NCI-H748 treated with DMSO at 0.1 percent for 48 hours (cell line): ENCODE measurements at places on chromosomes 3 and 15.

DNA sequence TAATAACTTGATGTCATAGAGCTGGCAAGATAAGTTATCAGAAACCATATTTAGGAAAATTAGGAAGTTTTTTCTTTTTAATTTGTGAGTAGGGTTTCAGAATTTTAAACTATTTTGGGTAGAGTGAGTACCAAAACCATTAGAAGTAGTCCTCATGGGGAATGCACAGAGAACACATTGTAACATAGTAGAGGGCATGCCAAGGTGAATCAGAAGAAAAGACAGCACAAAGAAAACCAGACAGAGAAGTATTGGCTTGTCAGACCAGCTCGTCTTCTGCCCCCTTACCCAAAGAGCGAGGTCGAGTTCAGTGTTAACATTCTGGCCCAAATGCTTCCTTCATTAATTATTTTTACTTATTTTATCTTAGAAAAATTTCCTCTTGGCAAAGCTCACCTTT is 121.3 kb upstream of the SAMMSON start:
- DNase-seq: no peak

DNA sequence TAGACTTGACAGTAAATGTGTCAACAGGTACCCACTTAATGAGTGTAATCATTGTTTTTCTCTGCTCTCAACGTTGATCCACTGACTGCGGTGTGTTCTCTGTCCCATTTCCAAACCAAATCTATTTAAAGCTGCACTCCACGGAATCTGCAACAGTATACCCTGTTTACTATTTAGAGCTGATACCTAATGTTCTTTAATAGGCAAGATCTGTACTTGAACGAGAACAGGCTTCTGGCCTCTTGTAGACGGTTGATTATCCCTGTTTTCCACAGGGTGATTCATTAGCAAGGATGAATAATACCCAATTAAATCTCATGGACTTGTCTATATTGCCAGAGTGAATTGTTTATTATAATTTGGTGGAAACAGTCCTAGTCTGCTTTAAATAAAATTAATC is 189.9 kb downstream of the LPP start:
- no peak for DNase-seq

DNA sequence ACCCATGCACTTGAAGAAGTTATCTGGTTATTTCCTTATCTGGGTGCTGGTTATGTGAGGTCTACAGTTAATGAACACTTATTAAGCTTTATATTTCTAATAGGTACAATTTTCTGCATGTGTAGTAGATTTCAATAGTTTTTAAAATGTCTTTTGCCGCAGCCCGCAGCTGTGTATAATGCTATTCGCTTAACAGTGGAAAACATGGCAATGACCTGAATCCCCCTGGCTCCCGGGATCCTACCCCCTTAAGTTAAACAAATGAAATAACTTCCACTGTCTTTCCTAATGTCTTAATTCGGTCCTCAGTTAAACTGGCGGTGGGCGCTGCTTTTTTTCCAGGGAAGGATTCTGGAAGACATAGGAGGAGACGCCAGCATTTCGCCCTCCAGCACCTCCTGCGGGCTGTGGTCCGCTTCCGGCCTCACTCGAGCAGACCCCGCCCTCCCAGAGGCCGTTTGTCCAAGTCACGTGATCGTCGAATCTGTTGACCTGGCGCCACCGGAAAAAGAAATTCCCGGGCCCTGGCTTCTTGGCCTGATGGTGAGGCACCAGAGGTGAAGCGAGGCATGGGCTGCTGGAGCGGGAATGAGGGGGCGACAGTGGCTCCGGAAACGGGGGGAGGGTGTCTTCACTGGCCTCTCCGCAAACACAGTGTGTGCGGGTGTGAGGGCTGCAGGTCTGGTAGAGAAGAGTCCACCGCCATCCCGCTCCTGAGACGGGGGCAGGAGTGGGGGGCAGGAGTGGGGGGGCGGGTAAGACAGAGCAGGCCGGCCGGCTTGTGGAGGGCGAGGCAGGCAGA is 45.6 kb upstream of the CSPG4 start:
- peak; percentile 67 for DNase-seq

DNA sequence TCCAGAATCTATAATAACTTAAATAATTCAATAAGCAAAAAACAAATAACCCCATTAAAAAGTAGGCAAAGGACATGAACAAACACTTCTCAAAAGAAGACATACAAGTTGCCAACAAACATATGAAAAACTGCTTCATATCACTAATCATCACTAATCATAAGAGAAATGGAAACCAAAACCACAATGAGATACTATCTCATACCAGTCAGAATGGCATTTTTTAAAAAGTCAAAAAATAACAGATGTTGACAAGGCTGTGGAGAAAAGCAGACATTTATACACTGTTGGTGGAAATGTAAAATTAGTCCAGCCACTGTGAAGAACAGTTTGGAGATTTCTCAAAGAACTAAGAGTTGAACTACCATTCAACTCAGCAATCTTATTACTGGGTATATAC is 19.5 kb upstream of the ZMAT3 start:
- DNase-seq: no peak

DNA sequence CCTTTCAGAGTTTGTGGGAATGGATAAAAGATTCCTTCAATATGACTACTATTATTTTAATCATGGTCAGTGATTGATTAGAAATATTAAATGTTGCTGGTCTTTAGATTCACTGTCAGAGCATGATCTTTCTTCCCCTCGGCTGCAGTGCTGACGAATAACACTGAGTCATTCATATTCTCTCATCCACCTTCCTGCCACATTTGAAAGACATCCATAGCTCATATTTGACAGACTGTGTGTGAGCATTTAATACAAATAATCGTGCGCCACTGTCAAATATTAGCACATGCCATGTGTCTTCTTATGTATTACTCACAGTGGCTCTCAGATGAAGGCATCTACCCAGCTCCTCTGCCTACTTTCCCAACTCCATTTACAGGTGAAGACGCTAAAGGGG is 476.5 kb upstream of the TPRG1 start:
- no peak for DNase-seq

DNA sequence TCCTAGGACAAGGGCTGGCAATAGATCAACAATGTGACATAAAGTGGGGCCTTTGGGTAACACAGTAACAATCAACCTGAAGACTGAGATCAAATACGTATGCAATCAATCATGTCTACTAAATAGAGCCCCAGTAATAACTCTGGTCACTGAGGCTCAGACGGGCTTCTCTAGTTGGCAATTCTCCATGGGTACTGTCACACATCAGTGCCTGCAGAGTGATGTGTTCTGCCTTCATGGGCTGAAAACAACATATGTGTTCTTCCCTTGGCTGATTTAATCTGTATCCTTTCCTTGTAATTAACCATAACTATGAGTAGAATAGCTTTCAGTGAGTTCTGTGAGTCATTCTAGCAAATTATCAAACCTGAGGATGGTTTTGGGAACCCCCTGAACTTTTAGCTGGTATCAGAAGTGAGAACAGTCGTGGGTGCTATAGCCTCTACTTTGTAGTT is 113.6 kb downstream of the TMCO5A start:
- no peak for DNase-seq

GRCh38 chr3:181561139-181562031 is 150.3 kb upstream of the SOX2 start:
- DNase-seq: peak; percentile 53

DNA sequence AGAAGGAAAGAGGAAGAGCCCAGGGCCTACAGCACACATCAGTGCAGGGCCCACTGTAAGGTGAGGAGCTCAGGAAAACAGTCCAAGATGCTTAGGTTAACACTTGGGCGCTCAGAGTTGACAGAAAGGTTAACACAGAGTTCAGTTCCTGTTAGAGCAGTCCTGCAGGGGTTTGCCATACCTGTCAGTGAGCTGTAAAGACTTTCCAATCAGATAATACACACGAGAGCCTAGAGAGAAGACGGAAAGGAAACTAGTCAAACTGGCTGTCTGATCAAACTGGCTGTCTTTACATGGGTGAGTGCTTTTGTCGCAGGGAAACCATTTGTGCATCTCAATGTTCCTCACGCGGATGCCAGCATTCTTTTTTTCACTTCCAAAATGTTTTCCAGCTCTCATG is 61.4 kb upstream of the ARHGEF26 start:
- no peak for DNase-seq

DNA sequence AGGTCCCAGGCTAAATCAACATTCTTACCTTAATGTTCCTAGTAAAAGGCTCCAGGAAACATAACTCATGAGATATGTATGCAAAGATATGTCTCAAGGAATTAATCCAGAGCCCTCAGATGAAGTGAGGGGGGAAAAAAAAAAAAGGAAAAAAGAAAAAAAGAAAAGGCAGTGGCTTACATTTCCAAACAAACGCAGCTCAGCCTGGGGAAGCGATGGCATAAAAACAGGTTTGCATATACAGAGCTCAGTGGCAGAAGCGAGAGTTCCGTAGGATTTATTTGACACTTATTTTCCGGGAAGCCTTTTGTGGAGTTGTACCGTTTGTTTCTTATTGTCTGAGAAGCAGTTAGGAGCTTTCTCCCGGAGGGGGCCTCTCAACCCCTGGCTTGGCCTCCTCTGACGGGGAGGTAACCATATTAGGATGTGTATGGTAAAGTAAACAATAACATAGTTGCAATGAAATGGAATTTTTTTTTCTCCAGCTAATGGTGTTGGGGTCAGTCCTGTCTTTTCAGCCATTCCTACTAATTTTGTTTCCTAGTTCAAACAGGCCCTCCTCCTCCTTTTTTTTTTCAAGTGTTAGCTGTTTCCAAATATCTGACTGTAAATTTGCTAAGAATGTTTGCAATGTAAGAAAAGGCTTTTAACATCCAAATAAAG is 338.6 kb downstream of the FOXP1 start:
- no peak for DNase-seq

GRCh38 chr3:63818282-63819150 is 583 bp upstream of the C3orf49 start:
- DNase-seq: peak; percentile 54

DNA sequence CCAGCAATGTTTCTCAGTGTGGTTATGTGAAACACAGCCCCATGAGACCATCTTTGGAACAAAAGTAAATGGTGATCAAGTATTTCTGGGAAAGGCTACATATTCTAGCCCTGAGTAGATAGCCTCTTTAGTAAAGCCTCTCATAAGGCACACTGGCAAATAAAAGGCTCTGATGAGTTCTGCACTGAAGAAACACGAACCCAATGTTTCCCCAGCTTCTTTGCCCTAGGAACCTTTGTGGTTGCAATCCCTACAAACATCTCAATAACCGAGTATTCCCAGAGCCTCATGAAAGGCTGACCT is 41.8 kb downstream of the RAB6B start:
- no peak for DNase-seq

DNA sequence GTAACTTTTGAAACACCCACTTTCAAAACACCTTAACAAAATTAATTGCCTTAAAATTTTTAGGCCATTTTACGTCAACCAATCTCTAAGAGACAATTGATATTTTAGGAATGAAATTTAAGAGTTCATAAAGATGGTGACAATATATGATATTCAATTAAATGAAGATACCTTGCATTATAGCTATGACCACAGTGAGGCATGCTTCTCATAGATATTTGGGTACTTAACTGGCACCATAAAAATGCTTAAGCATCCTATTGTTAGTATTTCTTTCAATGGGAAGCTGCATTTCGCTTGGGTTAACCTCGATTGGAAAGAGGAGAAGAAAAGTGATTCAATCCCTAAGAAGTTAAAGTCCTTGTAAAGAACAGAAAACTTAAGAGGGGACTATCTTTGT is 209.0 kb downstream of the GAP43 start:
- DNase-seq: no peak

- no peak for DNase-seq
Observed at GRCh38 chr3:150068440-150069153, 97.9 kb upstream of the PFN2 start.

DNA sequence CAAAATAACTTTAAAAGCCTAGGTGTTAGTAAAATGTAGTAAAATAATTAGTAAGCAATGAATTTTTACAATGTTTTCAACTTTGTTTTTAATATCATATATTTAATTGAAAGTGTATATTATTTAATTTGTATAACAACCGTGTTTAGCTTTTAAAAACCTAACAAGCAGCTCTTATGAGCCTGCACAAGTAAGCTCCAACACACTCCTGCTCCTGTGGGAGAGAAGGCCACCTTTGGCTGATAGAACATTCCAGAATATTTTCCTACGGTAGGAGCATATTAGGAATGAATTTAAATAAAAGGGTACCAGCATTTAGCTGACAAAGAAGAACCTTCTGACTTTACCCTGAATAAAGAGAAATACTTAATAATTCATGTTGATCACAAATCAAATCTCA is 40.3 kb upstream of the TM4SF1 start:
- DNase-seq: no peak

GRCh38 chr3:188900421-188900951 is 271.3 kb upstream of the TPRG1 start:
- no peak for DNase-seq

- no peak for DNase-seq
Observed at GRCh38 chr3:4606911-4607310, 113.8 kb downstream of the ITPR1 start.

DNA sequence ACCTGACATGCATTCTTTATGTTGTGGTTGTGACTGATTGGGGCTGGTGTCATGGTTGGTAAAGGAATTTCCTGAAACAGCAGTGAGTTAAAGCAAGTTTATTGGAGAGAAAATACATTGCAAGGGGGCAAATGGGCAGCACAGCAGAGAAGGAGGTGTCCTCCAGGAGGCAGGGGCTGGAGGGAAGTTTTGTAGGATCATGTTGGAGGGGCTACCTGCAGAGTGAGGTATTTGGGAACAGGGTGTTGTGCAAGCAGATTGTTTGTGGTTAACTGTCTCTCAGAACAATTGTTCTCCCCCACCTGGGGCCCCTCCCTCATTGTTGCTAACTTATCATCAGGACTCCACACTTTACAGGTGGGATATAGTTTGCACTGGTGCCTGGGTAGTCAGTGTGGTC is 196.0 kb downstream of the NSUN3 start:
- no peak for DNase-seq

DNA sequence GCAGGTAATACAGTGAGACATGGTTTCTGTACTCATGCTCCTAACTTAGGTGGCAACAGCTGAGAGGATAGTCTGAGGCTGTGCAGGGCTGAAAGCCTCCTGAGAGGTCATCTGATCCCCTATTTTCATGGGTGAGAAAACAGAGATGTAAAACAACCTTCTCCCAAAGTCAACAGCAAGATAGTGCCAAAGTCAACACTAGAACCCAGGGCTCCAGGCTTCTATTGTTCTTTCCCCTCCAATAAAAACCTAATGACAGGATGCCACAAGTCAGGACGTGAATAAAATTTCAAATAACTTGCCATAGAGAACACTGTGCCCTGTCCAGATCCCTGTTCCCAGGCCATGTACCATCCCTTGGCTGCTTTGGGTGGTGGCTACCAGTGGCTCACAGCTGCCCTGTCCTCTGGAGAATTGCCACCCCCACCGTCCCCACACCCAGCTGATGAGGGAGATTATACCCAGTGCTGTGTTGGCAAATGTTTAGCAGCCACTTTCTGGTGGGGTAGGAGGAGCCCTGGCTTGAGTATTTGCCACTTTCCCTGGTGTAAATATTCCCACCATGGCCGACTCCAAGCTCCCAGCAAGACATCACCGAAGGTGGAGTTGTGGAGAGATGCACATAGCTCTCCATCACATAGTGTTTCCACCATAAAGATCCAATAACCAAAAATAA is 54.8 kb downstream of the SRGAP3 start:
- DNase-seq: peak; percentile 79
